SK-MEL-5 (cell line): ENCODE measurements at places on chromosomes 3 and 15. TPM values are rescaled to one million over a fixed set of nuclear protein-coding genes. Genes with fewer than 3 reads are reported as not detected.

Gene SLC33A1
- total RNA-seq: 60.9 and 66.0 TPM in 2 replicates

DNA sequence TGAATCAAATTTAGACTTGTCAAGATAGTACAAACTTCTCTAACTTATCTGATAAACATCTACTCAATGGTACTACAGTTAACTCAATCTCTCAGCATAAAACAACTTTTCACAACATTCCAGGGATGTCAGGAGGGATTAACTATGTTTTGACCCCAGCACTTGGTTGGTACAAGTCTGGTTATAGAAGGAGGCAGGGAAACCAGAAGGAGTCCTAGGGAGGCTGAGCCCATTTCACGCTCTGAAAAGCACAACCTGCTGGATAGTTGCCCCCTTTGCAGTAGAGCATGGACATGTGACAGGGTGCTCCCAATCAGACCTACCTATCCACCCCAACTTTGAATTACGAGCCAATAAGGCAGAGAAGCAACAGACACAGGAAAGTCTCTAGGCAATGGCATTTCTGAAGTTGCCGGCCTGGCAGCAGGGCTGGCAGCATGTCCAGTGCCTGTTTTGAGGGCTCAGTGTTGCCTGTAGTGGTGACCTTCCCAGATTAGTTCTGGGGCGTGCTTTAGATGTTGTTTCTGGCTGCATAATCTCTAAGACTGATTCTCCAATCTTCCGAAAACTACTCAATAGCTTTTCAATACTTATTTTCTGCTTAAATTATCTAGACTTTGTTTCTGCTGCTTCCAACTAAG lies 8.2 kb downstream of the ANKUB1 start:
- DNase-seq: no peak

Gene C2CD4A
- not detected in 2 replicates for total RNA-seq

GRCh38 chr3:25412269-25412668 lies 15.8 kb upstream of the RARB start:
- no peak for DNase-seq

Gene CACNA1D
- 3.2 and 5.3 TPM in 2 replicates for total RNA-seq

GRCh38 chr3:37981348-37981664 lies 9.3 kb upstream of the VILL start:
- DNase-seq: no peak

DNA sequence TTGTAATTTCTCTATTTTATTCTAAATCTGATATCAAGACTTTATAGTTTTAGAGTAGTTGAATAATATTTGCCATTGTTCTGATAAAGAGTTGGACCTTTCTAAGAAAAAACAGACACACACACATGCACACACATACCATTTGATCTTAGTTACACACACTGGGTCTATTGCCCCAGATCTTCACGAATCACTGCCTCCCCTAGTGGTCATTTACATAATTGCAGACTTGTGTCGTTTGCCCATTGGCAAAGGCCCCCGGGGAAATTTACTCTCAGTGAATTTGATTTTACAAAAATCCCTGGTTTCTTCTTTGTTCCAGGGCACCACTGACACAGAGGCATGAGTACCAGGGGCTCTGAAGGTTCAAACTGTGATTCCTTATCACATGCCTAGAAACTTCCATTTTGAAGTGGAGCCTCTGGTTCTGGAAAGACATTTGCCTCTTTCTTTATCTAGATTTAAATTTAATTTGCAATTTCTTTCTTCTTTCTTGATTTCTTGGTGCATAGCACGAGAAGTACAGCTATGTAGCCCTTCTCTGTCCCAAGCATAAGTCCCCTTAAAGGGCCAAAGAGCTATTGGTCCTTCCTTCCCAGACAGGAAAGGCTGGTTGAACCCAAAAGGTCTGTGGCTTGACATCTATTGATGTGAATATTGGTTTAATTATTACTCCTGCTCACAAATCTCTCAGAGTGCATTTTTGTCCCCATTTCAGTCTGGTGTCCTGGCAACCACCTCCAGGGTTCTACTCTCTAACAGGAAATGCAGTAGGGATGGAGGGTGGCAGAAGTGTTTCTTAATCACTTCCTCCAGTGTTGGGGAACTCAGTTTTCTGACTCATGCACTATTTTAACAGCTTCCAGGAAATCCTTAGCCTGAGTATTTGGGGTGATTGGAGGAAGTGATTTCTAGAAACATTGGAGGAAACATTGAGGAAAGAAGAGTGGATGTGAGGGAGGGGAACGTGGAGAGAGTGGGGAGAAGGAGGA lies 32.4 kb upstream of the SLC6A11 start:
- peak; percentile 58 for DNase-seq

GRCh38 chr3:31247850-31248562 lies 284.7 kb upstream of the STT3B start:
- DNase-seq: no peak

DNA sequence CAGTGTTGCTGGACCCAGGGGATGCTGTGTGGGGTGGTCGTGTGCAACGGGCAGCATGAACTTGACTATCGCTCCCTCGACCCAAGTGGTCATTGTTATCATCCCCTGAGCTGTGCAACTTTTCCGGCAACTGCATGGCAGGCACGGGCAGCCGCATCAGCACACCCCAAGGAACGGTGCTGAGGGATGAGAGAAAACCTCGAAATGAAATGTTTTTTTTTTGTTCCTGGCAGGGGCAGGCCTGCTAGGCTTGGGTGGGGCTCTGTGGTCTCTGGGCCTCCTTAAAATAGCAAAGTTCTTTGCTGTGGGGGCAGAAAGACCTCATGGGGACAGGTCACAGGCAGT lies 51.4 kb downstream of the CORO2B start:
- no peak for DNase-seq

DNA sequence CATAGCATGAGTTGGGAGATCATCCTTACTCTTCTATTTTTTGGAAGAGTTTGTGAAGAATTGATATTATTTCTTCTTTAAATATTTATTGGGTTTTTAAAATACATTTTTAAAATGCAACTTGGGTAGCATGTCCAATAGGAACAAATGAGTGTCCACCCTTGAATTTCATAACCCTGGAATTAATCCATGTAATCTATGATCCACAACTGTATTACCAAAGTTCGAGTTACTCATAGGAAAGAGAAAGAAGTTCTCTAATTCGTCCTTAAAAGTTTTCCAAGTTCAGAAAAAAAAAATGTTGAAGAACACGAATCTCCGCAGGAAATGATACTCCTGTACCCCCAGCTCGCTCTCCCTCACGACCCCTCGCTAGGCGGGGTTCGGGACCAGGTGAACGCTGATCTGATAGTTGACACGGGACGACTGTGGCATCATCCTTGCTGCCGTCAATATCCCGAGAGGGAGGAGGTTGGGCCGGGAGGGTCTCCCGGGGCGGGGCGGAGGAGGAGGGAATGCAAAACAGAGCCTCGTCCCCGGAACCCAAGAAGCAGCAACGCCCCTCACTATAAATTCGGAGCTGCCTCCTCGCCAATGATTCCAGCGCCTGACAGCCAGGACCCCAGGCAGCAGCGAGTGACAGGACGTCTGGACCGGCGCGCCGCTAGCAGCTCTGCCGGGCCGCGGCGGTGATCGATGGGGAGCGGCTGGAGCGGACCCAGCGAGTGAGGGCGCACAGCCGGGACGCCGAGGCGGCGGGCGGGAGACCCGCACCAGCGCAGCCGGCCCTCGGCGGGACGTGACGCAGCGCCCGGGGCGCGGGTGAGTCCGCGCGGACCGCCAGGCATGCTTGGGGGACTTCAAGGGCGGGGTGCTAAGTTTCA lies at the start of gene AGTR1:
TSS of gene AGTR1 (plus strand) at position 598 of the 884 bp plus-strand sequence. CDS start 43,133 bp downstream, outside the sequence.
- peak; percentile 27 for DNase-seq

Gene MUSTN1
- total RNA-seq: 0.43 TPM in 1 of 2 replicates, not detected in the other

Gene EFCC1
- total RNA-seq: 0.16 and 0.40 TPM in 2 replicates

Gene TM4SF18
- total RNA-seq: 66.3 and 72.6 TPM in 2 replicates

GRCh38 chr15:74531144-74531811 lies 9.7 kb upstream of the ARID3B start:
- DNase-seq: no peak

Gene CCDC71
- 25.3 and 25.5 TPM in 2 replicates for total RNA-seq

GRCh38 chr15:59327942-59328341 lies 44.7 kb downstream of the MYO1E start:
- DNase-seq: no peak

DNA sequence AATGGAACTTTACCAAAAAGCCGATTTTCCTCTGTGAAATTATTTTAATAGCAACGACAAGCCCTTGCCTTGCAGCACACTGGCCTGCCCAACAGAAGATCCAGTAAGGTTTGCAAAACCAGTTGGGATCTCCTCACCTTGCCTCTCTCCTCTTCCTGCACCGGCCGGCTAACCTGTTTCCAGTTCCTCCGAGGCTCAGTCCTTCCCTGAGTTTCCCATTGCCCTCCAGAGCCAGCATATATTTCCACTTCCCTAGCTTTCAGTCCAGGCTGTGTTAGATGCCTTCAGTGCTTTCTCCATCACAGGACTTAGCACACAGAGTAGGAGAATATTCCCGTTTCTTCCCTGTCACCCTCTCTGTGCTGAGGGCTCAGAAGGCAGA lies 60.3 kb downstream of the NOX5 start:
- peak; percentile 26 for DNase-seq

Gene LOXL1
- total RNA-seq: 0.32 TPM in 1 of 2 replicates, not detected in the other

GRCh38 chr3:81496407-81497104 lies 264.9 kb downstream of the GBE1 start:
- no peak for DNase-seq

DNA sequence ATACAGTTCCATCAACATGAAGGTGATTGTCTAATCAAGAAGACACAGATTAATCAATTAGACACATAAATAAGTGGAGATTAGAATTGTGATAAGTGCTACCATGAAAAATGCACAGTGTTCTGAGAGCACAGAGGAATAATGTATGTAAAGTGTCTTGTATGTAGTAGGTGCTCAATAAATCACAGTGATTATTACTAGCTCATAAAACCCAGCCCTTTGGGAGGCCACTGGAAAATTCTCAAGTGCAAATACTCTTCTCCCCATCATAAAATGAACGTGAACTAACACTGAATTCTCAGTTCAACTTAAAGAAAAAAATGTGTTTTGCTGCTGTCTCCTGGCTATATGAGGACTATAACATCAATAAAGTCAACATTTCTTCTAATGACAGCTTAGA lies 368.2 kb downstream of the FOXP1 start:
- DNase-seq: no peak

DNA sequence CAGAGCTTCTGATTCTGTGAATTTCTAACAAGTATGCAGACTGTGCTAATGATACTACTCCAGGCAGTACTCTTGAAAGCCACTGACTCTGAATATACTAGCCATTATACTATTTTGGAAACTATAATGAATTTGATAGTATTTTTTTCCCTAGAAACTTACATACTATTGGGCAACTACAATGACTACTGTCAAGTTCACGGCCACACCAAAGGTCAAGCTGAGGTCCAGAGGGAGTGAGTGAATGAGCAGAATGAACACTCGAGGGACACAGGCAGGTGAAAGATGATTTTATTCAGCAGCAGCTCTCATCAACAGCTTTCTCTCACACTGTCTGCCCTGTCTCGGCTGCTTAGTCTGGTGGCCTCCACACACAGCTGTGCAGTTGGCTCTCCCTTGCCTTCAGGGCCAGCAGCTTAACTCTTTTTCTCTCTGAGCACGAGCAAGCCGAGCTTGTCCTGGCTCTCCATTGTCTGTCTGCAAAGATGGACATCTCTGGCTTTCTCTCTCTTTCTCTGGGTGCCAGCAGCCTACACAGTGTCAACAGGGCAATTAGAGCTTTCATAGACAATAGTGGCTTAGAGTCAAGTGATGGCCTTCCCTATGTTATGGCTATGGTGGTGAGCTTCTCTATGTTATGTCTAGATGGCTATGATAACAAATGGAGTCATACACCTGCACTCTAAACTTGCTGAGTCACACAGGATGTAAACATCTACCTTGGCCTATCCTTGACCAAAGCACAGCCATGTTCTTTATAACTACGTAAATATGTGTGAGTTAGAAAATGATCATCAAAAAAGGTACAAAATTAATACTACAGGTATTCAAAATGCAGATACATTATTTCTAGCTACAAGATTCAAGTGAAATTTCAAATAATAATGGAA lies 362.4 kb downstream of the CGGBP1 start:
- DNase-seq: no peak

- DNase-seq: no peak
Observed at GRCh38 chr15:101604124-101604874, 47.9 kb downstream of the TM2D3 start.

DNA sequence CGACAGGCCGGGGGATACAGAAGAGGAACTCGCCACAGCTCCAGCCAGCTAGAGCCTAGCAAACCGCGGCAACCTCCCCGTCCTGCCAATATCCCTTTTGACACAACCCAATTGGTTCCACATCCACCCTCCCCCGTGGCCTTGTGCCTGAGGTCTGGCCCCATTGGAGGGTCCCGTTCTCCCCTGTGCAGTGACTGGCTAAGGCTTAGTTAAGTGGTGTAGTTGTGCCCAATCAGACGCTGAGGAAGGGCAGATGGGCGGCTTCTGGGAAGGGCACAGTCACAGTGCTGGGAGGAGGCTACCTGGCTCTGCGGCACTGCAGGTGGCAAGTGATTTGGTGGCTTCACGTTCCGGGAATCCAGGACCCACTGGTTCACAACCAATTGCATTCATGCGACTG lies 78.6 kb downstream of the SNRK start:
- DNase-seq: no peak

GRCh38 chr15:51155891-51156290 lies 61.2 kb upstream of the TNFAIP8L3 start:
- no peak for DNase-seq

Gene TM6SF1
- 0.08 TPM in 1 of 2 replicates, not detected in the other for total RNA-seq

DNA sequence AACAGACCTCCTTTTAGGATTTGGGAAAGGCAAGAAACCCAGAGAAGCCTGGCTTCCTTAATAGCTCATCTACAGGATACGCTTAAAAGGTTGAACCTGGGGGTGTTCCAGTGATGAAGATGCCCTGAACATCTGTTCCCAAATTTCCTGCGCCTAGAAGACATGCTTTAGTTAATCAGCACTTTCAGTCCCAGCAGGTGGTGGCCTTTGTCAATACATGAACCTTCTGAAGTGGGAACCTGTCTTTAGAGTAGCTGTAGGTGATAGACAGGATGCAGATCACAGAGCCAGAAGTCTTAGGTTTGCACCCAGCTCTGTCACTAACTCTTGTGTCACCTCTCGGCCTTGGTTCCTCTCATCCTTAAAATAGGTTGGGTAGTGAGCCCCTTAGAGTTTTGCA lies 149.7 kb upstream of the SYNPR start:
- DNase-seq: no peak

GRCh38 chr3:73432023-73432705 lies 192.6 kb downstream of the PDZRN3 start:
- peak; percentile 70 for DNase-seq

- no peak for DNase-seq
Observed at GRCh38 chr3:33541918-33542317, 101.7 kb upstream of the UBP1 start.

GRCh38 chr3:143236226-143236964 lies 116.8 kb downstream of the CHST2 start:
- DNase-seq: no peak

Gene TRIM42
- total RNA-seq: not detected in 2 replicates

DNA sequence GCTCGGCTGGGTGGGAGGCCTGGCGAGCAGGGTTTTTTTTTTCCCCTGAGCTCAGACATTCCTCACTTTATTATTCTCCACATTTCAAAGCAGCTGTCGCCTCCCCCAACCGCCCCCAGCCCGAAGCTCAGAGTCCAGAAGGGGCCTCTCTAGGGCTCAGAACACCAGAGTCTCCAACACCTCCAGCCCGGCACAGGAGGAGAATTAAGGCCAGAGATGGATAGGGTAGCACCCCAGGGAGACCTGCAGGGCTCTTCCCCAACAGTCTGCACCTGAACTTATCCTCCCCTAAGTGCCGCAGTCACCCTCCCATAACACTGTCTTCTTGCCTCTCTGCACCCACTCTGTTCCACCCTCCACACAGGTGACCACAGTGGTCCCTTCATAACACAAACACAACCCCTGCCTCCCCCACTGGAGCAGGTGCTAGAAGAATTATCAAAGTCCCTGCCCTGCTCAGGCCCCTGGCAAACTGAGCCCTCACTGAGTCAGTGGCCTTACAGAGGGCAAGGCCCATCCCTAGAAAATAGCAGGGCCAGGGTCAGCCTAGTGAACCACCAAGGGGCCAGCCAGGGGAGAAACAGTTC lies 14.1 kb downstream of the MYL3 start:
- DNase-seq: no peak
